ENCODE measurements at places on chromosomes 11 and 22.
A peak's percentile ranks its signal among the peaks of the same experiment; 100 is the strongest.

DNA sequence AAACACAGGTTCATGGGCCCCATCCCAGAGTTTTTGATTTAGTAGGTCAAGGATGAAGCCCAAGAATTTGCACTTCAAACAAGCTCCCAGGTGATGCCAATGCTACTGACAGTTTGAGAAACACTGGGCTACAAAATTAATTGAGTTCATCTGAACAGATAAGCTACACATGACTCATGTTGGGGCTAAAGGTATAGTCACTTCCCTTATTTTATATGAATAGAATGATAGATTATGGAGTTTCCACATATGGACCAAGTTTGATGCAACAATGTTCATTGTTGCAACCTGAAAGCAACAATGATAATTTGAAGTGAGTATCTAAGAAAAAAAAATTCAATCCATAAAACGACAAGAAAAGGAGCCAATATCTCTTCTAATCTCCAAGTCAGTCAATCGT is 54.9 kb downstream of the SOX6 start:
- DNase-seq = no peak

DNA sequence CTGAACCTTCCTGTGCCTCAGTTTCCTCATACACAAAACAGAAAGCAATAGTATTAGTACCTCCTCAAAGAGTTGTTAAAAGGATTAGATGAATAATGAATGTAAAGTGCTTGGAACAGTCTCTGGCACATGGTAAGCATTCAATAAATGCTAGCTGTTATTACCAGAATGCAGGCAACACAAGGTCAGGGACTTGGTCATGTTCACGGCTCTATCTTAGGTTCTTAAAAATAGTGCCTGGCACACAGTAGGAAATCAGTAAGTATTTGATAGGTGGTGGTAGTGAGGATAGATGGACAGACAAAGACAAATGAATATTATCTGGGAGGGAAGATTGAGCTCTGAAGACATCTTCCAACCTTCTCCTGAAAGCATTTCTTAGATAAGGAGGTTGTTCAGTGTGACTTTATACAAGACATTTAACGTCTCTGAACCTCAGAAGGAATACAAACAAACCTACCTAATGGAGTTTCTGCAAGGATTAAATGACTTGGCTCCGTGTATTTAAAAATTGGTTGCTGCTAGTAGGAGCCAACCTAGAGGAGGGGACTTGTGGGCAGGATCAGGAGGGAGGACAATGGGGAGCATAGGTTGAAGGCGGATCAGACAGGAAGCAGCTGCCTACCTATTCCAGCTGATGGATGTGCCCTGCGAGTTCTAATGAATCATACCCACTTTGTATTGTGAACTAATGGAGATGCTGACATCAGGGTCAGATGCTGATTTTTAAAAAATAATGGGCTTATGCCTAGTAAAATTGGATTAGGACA is 94.1 kb downstream of the DBX1 start:
- DNase-seq = no peak

- no peak for DNase-seq
Measured at GRCh38 chr11:26830218-26830617, 108.4 kb upstream of the SLC5A12 start.

GRCh38 chr11:117898059-117898458 is 21.6 kb upstream of the FXYD6 start:
- no peak for DNase-seq

DNA sequence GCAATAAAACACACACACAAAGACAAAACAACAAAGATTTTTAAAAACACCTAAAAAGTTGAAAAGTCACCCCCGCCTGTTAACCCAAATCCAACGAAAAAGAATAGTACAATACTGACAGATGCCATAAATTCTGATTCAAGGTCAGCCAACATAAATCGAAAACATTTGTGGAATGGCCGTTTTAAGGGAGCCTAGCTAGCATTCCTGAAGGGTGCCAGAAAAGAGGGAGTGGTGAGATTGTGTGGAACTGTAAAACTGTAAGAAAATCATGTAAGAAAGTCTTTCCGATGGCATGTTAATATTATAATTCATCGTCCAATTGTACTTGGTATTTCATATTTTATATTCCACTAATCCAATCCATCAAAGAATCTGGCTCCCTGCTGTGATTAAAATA is 75.1 kb downstream of the RAB38 start:
- no peak for DNase-seq

DNA sequence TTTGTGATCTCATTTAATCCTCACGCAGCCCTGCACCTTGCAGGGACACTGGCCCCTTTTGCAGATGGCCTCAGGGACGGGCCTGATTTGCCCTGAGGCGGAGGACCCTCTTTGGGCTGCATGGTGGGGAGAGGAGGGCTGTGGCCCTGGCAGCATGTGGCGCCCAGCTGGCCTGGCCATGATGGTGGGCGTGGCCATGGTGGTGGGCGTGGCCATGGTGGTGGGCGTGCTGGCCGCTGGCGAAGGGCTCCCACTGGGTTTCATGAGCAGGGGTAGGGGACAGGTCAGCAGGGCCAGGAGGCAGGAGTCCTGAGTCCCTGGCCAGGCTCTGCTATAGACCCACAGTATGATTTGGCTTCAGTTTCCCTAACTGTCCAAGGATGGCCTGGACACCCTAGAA is 13.1 kb downstream of the WNT11 start:
- DNase-seq = no peak

- DNase-seq = peak; percentile 61
Measured at GRCh38 chr11:35347921-35348331, 71.4 kb downstream of the SLC1A2 start.

DNA sequence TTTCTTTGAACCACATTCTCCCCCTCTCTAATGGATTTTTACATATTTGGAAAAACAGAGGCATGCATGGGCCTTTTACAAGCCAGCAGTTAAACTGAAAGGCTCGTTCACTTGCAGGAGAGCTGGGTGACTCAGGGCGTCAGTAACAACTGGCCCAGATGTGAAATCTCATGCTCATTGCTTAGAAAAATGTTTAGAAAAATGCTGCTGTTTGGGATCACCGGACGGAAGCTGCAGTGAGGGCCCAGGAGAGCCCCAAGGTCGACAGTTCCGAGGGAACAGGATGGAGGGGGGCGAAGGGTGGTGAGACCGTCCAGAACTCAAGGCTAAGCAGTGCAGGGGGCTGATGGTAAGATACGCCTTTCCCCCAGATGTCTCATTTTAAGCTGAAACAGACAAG is 41.7 kb upstream of the SMTN start:
- peak; percentile 71 for DNase-seq

- no peak for DNase-seq
Measured at GRCh38 chr11:66493130-66493529, 12.9 kb downstream of the DPP3 start.

DNA sequence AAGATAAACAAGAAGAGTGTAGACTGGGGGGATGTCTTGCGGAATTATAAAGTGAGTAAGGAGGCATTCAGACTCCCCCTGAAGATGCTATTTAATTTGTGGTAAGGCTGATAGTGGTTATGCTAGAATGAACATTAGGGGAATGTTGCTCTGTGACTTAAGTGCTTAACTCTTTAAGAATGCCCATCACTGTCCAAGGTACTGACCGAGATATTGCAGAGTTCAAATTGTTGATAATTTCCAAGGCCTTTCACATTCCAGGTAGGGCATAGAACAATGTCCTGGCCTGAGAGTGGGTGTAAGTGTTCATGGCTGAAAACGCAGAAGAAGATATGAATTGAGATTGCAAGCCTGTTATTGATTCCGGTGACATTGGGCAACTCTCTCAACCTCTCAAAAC is 90.3 kb upstream of the SEZ6L start:
- no peak for DNase-seq

Data from AG04450 (cell line).